ENCODE measurements at places on chromosomes 11 and 22.
A peak's percentile ranks its signal among the peaks of the same experiment; 100 is the strongest.

- DNase-seq, result peak; percentile 29
These were observed 14.2 kb downstream of the MCAT start for GRCh38 chr22:43128928-43129424.

GRCh38 chr22:44423556-44424358 lies 74.3 kb downstream of the RTL6 start:
- no peak for DNase-seq

DNA sequence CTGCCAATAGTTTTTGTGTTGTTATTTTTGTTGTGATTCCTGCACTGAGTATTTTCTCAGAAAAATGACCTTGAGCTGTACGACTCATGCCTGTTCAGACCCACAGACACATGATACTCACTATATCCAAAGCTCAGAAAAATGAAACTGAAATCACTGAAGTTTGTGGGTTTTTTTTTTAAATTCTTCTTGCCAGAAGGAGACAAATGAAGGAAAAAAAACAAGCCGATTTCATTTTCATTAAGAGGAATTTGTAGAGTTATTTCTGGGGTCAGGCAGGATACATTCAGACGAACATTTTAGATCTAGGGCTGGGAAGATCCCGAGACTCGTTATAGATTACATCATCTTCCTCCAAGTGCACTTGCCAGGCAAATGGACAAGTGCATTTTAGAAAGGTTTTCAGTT lies 60.4 kb downstream of the BMAL1 start:
- DNase-seq, result no peak

- DNase-seq, result no peak
These were observed 22.8 kb downstream of the MYH9 start for GRCh38 chr22:36365020-36365411.

GRCh38 chr11:96257972-96258934 lies 84.7 kb downstream of the MAML2 start:
- no peak for DNase-seq

GRCh38 chr11:122690801-122691548 lies 35.5 kb downstream of the UBASH3B start:
- DNase-seq, result no peak

DNA sequence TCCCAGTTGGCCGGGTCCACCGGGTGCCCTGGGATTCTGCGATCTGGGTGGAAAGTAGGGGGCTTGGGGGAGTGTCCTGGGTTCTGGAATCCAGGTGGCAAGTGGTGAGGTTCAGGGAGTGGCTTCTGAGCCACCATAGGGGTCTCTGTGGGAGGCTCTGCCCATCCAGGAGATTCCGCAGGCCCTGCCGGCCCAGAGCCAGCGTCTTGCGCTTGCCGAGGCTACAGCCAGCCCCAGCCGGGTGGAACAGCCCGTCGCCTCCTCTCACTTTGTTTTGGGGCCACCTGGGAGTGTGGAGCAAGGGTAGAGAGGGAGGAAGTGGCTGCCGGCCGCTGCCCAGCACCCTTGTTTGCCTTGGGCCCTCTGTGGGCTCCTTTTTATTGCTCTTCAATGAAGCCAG lies 60.6 kb upstream of the PPP6R3 start:
- DNase-seq, result no peak

GRCh38 chr11:78815831-78816230 lies 241.2 kb upstream of the NARS2 start:
- DNase-seq, result no peak

DNA sequence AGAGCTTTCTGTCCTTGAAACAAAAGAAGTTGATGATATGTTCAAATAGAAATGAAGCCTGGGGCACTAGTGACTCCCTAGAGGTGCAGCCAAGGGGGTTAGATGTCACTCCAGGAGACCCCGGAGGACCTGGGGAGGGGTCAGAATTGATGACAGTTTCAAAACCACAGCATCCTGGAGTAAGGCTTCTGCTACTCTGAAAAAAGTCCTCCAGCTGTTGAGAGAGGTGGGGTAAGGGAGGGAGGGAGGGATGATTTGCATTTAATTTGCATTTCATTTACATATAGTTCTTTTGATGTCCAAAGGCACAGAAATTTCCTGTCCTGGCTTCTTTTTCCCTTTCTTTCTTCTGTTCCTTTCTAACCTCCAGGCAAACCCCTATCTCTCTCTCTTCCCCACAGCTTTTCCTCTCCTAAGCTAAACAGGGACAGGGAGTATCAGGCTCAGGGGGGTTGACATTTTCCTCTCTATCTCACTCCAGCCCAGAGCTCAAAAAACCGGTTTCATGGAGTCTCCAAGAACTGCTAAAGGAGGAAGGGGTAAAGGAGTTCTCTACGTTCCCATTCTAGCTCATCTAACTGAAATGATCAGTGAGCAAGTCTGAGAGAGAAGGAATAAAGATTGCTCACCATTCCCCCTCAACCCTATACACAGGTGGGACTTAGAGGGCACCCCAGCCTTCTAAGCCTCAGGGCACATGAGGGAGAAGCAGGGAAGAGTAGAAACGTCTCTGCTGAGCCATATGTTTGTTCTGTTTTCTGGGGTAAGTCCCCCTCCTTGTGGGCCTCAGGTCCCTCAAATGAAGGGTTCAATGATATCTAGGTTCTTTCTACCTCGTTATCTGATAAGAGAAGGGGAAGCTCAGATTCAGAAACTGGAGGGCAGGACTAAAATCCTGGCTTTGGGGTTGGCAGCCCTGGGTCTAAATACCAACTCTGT lies 3.5 kb upstream of the POU2F3 start:
- DNase-seq, result no peak

Data from NCI-H187 treated with DMSO at 0.1 percent for 48 hours (cell line).